ENCODE measurements at places on chromosomes 12 and 14.
A peak's percentile ranks its signal among the peaks of the same experiment; 100 is the strongest.

GRCh38 chr14:37241198-37241597, 43.5 kb downstream of the MIPOL1 start:
- no peak for DNase-seq

GRCh38 chr14:54503486-54503885, 6.2 kb upstream of the CGRRF1 start:
- DNase-seq = no peak

DNA sequence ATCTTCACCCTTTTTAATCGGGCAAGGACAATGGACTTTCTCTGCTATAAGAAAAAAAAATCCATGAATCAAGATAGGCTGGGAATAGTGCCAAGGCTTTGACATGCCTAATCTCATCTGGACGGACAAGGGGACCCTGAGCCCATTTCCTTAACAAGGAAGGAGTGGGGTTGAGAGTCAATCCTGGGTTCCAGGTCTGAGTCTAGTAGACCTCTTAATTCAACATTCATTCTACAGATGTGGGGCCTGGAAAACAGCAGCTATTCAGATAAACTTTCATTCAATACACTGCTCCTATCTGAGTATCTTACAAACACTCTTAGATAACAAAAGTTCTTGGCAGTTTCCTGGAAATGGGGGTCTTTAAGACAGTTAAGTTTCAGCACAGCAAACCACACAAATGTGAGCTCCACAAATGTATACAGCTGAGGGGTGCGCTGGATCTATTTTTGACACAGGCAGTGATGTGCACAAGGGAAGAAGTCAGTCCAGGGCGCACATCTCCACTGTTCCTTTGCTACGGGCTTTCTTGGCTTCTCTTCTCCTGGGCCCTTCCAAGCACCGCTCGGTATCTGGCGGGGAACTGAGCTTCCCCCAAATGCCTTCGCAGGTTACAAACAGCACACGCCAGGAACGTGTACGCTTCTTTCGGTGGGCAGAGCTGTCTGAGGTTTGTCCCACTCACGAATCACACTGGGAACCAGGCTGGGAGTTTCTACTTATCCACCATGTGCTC, 82.2 kb upstream of the GPR68 start:
- no peak for DNase-seq

DNA sequence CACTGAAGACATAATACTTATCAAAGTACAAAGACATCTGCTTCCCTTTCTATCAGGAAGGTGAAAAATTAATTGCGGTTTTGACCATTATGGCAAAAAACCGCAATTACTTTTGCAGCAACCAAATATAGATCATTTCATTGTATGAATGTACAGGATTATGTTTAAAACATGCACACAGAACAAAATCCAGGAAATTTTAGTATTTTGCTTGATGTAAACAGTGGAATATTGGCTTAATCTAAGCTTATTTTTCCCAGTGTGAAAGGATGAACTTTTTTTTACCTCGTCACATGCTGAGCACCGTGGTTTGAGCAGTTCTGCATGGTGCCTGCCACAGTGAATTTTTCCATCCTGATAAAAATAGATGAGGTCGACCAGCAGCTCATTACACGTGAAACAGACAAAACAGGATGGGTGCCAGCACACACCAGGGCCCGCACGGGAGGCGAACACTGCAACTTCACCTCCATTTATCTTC, 121.2 kb downstream of the PRICKLE1 start:
- DNase-seq = no peak

- no peak for DNase-seq
Measured at GRCh38 chr12:95953000-95953399, 9.9 kb downstream of the AMDHD1 start.

DNA sequence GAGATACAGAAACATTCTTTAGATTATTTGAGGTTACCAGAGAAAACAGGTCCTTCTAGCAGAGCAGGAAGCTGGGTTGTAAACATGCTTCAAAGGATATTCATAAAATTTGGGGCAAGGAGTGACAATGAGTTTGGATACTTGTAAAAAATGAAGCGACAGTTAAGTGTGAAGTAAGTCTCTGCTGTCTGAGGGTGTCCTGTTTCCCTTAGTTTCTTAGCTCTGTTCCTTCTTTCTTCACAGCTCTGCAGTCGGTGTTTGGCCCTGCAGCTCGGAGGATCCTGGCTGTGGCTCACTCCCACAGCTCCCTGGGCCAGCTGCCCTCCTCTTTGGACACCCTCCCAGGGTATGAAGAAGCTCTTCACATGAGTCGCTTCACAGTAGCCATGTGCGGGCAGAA, 10.8 kb downstream of the TMEM52B start:
- no peak for DNase-seq

GRCh38 chr12:42530284-42530683, 59.3 kb downstream of the PRICKLE1 start:
- DNase-seq = no peak

DNA sequence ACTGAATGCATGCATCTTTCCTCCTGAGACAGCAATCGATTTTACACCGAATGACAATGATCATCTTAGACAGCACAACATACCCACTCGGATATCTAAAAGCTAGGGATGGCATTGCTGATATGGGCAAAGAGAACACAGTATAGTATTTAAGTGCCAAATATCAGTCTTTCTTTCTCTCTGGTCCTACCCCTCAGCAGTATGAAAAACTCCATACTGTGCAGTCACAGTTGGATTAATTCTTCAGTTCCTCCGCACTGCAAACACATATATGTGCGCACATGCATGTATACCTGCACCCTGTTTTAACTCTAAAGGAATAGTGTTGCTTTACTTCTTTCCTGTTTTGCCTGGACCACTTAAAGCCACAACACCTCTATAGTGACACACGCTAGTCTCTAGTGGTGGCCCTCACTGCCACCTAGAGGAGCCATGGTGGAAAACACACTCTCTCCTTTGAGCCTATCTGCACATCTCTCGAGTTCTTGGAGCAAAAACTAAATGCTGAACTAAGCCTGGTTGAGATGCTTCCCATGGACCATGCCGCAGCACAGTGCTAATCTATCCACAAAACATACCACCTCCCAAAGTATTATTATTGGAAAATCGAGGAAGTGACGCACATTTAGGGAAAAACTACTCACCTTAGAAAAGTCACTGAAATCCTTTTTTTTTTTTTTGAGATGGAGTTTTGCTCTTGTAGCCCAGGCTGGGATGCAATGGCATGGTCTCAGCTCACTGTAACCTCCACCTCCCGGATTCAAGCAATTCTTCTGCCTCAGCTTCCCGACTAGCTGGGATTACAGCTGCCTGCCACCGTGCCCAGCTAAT, 11.9 kb downstream of the TMEM52B start:
- DNase-seq = peak; percentile 66

DNA sequence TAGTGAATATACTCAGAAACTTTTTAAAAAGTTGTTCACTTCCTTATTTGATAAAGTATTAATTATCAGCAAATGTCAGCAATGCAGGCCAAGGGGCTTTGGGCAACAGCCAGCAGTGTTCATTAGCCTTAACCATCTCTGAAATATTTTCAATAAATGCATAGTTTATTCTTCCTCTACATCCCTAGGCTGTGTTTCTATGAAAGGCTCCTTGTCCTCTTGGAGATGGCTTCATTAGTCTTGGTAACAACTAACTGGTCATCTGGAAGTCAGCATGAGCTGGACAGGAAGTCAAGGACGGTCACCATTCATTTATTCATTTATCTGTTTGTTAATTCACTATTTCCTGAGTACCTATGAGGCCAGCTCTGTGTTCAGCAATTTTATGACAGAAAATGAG, 124.0 kb upstream of the TMEM132D start:
- DNase-seq = no peak

- DNase-seq = no peak
Measured at GRCh38 chr12:96571101-96571862, 81.9 kb downstream of the CFAP54 start.

- DNase-seq = no peak
Measured at GRCh38 chr14:71863049-71863448, 69.2 kb upstream of the RGS6 start.

DNA sequence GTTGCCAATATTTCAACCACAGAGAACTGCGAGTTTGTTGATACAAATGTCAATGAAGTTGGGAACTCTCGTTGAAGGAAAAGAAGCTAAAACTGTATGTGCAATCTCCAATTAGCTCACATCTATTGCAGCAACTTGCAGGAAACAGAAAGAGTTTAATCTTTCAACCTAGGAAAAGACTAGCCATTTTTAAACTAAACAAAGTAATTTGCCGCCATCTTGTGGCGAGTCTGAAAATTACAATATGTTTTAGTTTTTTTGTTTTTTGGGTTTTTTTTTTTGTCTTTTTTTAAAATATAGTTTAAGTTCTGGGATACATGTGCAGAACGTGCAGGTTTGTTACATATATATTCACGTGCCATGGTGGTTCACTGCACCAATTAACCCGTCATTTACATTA, 131.2 kb upstream of the FOXG1 start:
- DNase-seq = peak; percentile 3

GRCh38 chr12:132461526-132461925, 28.4 kb upstream of the FBRSL1 start:
- DNase-seq = no peak

DNA sequence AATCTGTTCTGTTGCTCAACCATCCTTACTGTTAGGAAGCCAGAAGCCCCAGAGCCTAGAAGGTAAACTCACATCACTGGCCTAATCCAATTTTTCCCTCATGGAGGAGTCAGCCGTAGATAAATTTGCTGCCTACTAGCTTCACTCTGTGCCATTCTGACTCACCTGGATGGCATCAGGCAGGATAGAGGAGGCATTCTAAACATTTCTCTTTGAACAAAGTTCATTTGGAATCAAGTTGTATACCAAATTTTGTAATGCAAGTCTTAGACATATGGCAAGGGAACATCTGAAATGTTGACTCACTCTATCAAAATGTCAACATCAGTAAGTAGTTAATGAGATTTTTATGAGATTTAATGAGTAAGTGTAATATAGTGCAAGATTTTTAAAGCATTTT, 13.6 kb upstream of the TBC1D30 start:
- no peak for DNase-seq
